ENCODE measurements at places on chromosomes 3 and 15.

DNA sequence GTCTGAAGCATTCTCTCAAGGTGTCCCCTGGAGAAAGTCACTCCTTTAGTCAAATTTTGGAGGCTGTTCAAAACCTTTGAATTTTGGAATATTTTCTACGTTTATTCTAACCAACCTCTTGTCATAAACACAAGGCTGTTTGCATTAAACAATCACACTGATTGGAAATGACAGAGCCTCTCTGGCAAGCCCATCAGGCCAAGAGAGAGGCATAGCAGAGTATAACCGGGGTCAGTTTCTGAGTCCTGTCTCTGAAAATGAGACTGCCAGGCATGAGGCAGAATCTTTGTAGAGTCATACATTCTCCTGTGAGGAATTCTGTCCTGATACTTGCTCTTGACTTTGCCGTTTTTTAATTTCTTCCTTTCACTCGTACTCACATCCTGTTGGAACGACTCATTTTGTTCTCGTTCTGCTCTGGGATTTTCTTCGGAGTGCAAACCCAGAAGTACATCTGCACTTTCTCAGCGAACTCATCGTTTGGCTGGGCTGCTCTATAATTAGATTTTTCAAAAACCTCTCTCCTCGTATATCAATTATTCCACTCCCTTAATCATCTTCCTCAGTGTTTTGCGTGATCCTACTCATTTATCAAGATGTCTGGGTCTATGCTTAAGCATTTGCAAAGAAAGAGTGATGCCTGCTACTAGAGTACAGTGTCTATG lies 114.2 kb downstream of the AGBL1 start:
- no peak for DNase-seq

GRCh38 chr3:72761410-72761809 lies 86.8 kb downstream of the SHQ1 start:
- no peak for DNase-seq

DNA sequence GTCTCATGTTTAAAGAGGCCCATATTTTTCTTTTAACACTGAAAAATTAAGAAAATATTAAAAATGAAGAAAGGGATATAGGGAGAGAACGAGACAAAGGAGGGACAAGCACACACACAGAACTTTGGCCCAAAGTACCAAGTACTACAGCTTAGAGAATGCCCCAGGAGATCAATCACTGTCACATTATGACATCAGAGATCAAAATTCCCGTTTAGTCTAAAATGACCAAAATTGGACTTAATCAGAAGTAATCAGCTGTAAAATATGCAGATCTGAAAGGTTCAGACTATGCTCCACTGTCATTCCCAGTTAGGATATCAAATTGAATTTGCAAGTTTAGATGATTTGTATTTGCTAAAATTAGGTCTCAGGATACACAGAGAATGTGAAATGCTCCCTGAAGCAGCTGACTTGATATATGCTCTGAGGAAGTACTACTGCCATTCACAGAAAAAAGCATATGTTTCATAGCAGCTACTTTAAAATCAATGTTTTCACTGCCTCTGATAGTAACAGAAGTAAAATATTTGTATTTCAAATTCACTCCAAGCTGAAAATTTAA lies 123.0 kb downstream of the PEAK1 start:
- DNase-seq: no peak

- no peak for DNase-seq
These were observed 725.5 kb upstream of the ARRDC4 start for GRCh38 chr15:97234851-97235610.

DNA sequence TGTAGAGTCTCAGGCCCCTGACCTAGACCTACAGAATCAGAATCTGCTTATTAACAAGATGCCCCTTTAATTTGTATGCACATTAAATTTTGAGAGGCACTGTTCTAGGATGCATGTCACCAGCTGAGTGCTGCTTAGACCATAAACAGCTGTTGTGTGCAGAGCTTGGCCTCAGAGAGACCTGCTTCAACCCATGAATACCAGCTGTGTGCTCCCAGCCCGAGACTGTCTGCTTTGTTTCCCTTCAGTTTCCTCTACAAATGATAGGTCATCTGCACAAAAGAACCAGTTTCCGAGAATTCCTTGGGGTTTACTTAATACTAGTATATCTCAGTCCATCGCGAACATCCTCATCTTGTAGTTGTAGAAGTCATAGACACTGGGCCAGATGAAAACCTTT lies 158.5 kb upstream of the PFN2 start:
- DNase-seq: no peak

DNA sequence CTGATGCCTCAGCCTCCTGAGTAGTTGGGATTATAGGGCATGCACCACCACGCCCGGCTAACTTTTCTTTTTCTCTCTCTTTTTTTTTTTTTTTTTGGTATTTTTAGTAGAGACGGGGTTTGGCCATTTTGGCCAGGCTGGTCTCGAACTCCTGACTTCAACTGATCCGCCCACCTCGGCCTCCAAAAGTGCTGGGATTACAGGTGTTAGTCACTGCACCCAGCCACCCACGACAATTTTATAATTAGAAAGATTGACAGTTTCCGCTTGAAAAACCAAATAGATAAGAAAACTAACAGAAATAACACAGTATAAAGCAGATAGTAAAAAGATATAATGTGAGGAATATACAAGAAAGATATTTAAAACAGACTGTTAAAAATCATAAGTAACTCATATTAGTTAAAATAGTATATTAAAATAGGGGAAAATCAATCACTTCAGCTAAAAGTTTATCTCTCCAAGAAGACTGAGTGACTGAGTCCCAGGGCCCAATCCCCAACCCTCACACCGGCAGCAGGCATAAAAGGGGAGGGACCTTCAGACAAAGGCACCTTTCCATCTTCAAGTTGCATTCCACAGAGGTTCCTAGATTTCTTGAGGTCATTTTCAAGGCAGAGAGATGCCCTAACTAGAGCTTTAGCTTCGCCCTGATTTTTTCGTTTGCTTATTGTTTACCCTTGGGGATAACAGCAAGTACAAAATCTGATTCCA lies 1.4 kb upstream of the WHAMM start:
- no peak for DNase-seq

DNA sequence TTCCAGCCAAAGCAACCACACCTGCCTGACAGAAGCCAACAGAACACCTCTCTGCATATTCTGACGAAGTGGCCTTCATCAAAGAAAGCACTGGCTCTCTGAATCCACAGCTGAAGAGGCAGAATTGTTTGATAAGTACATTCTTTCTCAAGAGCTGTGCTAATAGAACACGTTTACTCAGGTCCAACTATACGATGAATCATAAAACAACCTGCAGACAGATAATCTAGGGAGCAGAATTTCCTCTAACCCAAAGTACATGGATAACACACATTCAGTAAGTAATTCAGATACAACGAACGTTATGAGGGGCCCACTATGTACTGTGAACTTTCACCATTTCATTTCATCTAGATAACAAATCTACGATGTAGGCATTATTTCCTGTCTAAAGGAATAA lies 25.4 kb downstream of the ALDH1A2 start:
- no peak for DNase-seq

DNA sequence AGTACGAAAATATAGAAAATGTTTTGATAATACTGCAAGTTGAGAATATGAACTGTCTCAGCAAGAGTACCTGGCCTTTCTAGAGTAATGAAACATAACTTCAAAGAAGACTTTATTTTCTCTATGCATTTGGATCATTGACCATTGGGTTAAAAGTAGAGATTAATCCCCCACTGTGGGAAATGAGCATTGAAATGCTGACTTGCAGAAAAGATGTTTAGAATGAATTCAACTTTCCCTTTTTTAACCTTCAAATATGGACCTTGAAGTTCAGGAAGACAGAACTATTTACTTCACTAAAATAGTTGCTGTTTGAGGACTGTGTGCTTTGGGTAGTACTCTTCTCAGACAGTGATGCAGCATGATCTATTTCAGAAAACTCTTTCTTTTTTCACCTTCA lies 75.7 kb downstream of the NLGN1 start:
- DNase-seq: no peak

DNA sequence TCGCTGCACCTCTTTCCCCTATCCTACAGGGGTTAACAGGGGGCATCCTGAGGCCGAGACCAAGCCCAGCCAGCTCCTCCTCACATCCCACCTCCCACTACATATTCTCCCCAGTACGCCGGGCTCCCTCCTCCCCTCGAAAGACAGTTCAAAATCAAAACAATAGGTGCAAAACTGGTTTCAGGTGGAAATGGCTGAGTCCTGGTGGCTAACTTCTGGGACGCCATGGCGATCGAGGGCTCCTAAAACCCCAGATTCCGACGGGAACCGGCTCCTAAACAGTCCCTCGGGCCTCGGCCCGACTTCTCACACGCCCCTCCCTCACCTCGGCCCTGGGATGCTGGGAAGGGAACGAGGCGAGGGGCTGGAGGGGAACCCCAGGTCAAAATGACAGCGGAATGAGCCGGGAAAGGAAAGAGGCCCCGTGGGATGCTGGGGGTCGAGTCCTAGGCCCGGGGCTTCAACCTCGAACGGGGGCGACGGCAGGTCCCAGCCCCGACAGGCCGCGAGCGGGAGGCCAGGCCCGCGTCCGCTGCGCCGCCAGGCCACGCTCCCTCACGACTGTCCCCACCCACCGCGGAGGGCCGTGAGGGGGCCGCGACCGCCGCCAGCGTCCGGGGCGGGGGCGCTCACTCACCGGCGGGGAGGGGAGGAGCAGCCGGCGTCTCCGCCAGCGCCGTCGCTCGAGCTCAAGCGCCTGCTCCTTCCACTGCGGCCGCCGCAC lies 492 bp downstream of the TMCC1 start:
- DNase-seq: no peak

DNA sequence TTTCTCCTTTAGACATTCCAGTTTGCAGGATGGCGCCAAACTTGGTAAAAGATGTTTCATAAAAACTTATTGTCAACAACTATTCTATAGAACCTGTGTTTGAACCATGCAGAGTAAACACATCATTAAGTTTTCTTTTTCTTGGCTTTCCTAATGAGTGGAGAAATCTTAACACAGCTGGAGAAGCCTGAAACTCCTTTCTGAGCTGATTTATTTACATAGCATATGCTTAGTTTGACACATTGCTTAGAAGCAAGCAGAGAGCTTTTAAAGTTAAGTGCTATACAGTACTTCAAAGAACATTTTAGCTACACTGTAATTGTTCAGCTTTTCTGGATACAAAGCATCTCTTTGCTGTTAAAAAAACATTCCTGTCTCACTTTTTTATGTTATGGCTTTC lies 61.0 kb upstream of the PAQR5 start:
- DNase-seq: no peak

DNA sequence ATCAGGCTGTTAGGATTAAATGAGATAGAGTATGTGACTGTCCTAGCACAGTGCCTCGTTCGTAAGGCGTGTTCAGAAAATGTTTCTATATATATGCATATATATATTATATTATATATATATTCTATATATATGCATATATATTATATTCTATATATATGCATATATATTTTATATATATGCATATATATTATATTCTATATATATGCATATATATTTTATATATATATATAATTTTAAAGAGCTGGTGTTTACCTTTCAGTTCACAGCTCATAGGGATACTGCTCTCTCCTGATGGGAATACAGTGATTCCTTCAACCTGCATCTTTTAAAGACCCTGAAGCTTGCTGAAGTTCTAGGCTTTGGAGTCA lies 702 bp downstream of the NDUFB4 start:
- no peak for DNase-seq

DNA sequence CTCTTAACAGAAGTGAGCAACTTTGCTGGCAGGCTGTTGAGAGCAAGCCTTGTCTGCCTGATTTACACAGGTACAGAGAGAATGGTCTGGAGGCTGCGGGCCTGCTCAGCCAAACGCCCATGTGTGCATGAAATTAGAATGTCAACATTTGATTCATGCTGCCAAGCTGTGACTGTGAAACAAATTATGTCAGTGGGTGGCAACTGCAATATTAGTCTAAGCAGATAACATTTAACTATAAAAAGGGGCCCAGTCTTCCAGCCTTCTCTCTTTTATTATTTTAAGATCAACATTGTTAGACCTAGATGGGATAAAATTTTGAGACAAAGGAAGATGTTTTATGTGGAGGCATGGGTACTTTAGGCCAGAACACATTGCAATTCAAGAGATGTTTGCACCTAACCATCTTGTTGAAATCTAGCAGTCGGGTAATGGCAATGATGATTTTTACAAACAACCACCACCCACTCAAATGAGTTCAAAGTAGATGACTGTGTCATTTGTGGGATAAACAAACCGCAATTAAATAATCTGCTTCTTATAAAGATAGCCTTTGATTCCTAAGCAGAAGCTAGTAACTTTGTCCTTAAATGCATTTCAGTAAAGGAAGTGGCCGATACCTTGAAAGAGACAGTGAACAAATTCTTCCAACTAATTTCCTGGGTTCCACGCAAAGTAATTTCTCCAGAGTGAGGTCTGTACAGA lies 70.2 kb downstream of the FOXB1 start:
- no peak for DNase-seq

DNA sequence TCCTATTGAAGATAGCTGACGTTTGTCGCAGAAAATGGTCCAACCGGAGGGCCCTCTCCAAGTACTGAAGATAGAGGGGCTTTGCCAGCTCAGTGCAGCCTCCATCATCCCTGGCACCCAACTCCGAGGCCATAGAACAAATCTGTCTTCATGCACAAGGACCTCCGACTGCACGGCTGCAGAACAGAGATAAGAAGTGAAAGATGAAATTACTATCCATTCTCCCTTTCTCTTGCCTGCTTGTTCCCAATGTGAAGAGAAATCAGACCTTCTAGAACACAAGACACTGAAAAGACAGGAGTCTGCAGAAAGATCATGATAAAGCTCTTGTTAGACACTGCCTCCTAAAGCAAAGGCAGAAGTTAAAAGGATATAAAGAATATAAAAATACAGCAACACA lies 19.9 kb downstream of the INO80 start:
- no peak for DNase-seq

DNA sequence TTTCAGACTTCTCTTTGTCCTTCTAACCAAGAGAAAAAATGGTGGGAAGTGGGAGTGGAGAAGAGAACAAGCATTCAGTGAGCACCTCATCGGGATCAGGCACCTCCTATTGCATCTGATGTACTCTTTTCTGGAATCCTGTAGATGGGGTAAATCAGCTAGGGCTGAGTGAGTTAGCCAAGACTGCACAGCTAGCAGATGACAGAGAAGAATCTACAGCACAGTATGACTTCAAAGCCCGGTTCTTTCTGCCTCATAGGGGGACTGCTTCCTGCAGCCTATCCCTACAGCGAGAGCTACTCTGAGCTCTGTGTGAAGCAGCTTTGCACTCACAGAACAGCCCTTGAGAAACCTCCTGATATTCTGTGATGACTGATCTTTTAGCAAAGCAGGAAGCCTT lies 275.2 kb upstream of the MEIS2 start:
- DNase-seq: no peak

Measured in AG04449 (cell line).